ENCODE measurements at places on chromosomes 13 and 19. TPM values are rescaled to one million over a fixed set of nuclear protein-coding genes. Genes with fewer than 3 reads are reported as not detected.
A peak's percentile ranks its signal among the peaks of the same experiment; 100 is the strongest.

The NLRP11 gene
- total RNA-seq = 0.35 TPM

DNA sequence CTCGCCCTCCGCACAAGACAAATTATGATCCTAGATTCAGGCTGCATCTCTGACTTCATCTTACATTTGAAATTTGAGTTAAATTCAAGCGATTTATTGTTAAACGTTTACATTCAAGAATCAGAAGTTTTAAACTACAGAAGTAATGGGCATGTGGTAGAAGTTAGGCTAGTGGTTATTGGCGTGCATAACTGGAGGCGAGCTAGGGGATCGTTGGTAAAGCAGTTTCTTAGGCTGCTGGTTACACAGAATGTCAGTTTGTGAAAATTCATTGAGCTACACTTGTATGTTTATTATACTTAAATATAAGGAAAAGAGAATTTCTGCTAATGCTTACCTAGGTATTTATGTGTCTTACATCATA is 733 bp upstream of the CDX2 start:
- no peaks in the 10 kb centered on the region for H3K4me1 ChIP-seq
- H3K36me3 ChIP-seq = no peaks in the 10 kb centered on the region
- H3K27ac ChIP-seq = no peak overlapping the region
- no peak for DNase-seq
- no peak overlapping the region for H3K4me3 ChIP-seq

GRCh38 chr19:34191355-34191962 is 19.2 kb downstream of the LSM14A start:
- DNase-seq = no peak
- H3K36me3 ChIP-seq = peaks cover 8% of the 10 kb centered on the region
- H3K27ac ChIP-seq = no peak overlapping the region
- H3K4me1 ChIP-seq = peaks cover 10% of the 10 kb centered on the region
- no peak overlapping the region for H3K4me3 ChIP-seq

DNA sequence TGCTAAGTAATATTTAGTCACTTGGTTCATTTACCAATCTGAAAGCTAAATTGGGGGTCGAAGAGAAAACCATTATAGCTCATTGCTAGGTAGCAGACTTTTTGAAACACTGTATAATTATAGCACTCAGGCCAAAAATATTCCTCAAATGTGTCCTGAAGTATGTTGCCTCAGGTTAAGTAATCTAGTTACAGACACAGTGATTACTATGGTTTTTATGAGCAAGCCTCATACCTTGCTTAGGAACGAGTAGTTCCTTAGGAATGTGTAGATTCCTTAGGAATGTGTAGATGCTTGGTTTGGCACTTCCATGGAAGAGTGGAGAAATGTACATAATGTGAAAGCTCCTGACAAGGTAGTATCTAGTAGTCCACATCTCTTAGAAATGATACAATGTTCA is 387.5 kb downstream of the LMO7 start:
- H3K4me3 ChIP-seq = no peak overlapping the region
- no peaks in the 10 kb centered on the region for H3K36me3 ChIP-seq
- no peak for DNase-seq
- no peaks in the 10 kb centered on the region for H3K4me1 ChIP-seq

- no peak overlapping the region for H3K4me3 ChIP-seq
- H3K36me3 ChIP-seq = no peaks in the 10 kb centered on the region
- H3K27me3 ChIP-seq = no peaks in the 10 kb centered on the region
These were observed 923.5 kb downstream of the UQCRFS1 start for GRCh38 chr19:28289295-28290063.

- H3K4me1 ChIP-seq = no peaks in the 10 kb centered on the region
- H3K27me3 ChIP-seq = no peaks in the 10 kb centered on the region
- no peaks in the 10 kb centered on the region for H3K36me3 ChIP-seq
- DNase-seq = peak; percentile 24
These were observed 249.4 kb upstream of the PCDH20 start for GRCh38 chr13:61664801-61665705.
